ENCODE measurements at places on chromosomes 12 and 14.

DNA sequence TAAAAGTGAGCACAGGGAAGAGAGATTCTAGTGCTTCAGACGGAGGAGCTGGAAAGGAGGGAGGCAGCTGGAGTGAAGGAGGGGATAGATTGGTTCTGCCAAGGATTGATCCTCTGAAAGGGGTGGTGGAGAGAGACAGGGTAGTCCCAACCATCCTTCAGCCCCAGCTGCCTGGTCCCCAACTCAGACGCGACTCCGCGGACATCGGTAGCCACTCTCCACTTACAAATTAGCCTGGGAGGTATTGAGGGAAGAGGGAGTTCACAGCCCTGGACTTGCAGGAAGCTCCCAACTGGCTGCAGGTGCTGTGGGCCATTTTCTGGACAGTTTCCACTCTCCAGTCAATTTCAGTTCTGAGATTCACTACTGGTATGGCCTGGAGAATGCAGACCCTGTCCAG, 1.2 kb downstream of the PLEKHD1 start:
- DNase-seq: no peak

DNA sequence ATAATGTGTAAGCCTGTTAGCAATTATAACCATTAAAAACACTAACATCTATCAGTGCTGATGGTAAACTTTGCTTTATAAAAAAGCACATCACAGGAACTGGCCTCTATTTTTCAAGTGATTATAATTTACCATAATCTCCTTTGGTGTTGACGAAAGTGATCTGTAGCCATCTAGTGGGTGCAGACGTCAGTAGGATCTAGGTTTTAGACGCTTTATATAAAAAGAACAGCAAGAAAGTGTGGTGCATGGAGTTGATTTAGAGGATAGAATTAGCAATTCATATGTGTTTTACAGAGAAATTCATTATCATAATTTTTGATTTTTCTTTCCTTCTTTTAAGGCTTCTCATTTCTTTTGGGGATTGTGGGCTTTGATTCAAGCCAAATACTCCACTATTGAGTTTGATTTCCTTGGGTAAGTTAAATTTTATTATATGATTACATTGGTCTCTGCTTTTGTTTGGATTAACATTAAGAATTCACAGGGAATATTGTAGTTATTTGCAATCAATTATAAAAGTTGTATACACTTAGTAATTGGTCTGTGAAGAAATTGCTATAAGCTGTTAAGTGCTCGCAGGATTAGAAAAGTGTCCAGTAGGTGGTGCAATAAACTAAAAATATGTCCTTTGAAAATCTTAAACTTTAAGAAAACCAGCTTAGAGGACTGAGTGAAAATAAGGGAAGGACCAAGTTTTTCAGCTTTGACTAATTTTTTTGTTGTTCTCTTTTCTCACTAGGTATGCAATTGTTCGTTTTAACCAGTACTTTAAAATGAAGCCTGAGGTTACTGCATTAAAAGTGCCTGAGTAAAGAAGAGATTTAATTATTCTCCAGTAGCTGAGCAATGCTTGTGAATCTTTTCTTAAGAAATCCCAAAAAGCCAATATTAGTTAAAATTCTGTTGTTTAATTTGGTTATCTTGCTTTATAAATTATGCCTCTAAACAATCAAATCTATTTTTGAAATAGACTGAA, 59.5 kb downstream of the ETNK1 start:
- DNase-seq: no peak

DNA sequence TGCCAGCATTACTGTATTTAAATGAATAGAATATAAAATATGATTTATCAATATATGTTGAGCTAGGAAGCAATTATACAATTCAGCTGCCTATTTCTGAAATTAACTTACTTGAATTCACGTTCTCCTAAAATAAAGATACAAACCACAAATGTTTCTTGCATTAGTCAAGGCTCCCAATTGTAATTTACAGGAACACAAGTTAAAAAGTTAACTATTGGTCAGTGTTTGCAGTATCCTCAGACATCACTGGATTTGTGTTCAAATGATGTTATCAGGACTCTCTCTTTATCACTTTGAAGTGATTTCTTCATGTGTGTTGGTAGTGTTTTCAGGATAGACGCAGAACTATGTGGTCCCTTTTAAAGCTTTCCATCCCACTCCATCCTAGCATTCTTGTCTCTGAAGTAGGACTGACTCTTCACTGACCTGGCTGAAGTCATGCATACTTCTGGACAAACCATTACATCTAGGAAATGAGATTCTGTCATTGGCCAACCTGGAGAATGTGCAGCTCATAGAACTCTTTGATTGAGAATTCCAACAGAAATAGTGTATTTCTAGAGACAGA, 156.1 kb downstream of the KICS2 start:
- no peak for DNase-seq

DNA sequence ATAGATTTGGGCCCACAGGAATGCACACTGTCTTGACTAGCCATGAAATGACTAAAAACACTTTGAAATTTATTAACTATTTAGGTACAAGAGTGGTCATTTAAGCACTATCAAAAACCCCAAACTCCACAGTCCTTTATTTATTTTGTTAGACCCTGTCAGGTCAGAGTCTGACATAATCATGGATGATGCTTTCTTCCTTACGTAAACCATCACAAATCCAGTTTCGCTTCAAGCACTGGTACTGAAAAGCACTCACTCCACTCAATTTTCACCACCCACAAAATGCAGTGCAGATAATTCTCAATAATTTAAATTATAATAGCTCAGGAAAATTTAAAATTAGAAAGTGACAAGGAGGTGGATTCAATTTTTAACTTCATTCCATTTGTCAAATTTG, 25.8 kb downstream of the PPP2R5E start:
- DNase-seq: no peak
